DMS79 treated with DMSO at 0.1 percent for 48 hours (cell line): ENCODE measurements at places on chromosomes 6 and 20.

GRCh38 chr6:19712012-19712688 is 125.0 kb upstream of the ID4 start:
- DNase-seq: no peak

DNA sequence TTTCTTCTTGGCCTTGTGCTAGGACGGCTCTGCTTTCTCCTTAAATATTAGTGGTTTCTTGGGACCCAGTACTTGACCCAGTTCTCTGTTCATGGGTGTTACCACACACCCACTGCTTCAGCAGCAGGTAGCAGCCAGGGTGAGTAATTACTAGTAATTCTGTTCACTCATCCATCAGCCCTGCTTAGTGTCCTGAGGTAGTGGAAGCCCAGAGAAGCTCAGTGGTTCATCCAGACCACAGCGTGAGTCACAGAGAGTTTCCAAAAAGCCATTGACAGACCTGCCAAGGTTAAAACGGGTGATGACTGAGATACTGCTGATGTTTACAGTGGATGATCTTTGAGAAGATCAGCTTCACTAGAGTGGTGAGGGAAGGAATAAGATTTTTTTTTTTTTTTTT is 51.7 kb upstream of the HINT3 start:
- DNase-seq: no peak

GRCh38 chr6:108592371-108593337 is 31.9 kb downstream of the FOXO3 start:
- DNase-seq: peak; percentile 16

DNA sequence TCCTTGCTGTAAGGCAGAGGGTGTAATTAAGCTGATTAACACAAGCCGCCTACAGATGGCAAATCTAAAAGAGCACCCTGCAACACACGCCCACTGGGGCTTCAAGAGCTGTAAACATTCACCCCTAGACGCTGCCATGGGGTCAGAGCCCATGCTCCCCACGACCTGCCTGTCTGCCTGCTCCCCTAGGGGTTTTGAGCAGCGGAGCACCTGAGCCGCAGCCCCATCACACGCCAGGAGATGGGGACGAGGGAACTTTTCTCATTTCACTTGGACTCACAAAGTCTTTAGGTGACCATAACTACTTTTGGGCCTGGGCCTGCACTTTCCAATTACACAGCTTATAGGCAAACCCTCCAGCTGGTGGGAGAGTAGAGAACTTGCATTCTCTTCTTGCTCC is 99.0 kb upstream of the SOX4 start:
- no peak for DNase-seq

DNA sequence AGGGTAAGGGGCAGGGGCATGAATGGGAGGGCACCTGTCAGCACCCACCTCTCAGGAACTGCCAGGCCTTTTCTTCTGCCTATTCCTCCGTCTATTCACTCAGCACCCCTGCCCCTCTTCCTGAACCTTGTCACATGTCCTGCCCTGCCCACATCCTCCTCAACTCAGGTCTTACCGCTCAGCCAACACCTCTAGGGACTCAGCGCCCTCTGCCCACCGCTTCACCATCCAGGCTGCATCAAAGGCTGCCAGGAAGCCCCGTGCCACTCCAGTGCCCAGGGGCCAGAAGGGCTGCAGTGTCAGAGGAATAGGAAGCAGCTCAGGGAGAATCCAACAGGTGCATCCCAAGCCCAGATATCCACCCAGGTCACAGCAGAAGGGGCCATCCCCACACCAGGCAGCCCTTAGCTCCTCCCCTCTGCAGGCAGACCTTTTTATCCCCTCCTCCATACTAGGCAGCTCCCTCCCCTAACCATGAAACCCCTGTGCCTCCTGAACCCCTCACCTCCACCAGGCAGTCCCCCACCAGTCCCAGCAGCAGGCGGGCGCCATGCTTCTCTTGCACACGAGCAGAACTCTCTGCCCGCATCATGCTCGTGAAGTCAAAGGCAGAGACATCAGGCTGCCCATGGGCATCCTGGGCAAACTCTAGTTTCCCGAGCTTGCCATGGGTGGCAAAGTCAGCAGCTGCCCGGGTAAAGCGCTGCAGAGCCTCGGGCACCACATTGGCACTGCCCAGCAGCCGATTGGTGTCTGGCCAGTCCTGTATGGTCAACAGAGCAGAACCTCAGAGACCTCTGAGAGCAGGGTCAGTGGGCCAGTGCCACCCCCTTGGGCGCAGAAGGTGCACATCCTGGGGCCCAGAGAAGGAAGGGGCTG is 5.5 kb downstream of the MICAL1 start:
- no peak for DNase-seq

DNA sequence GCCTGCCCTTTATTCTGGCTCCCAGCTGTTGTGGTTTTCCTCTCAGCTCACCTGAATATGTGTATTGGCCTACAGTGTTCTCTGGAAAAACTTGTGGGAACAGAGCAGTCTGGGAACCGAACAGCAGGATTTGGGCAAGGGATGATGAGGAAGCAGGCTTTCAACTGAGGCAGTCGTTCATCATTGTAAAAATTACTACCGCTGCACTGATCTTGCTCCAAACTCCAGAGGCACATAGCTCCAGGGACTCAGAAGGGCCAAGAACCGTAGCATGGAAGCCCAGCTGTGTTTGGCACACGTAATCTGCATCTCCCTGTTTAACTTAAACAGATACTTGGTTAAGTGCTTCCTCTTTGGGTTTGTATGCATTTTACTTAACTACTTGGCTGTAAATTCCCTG is 48.3 kb upstream of the EEF1A1 start:
- DNase-seq: no peak

- peak; percentile 43 for DNase-seq
Measured at GRCh38 chr6:11496152-11497060, 41.1 kb upstream of the TMEM170B start.

- no peak for DNase-seq
Measured at GRCh38 chr6:67683960-67684359, 951.1 kb upstream of the ADGRB3 start.

DNA sequence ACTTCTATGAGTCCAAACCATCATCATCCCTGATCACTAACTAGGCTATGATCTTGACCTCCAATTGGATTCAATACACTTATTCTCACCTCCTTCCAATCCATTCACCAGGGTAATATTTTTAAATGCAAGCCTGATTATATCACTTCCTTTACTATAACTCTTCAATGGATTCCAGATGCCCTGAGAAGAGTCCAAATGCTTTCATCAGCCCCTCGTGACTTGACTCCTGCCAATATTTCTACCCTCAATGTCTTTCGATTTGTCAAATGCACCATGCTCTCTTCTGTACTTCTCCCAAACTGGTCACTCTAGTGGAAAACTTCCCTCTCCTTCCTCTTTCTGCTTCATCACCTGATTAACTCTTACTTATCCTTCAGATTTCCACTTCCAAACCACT is 70.8 kb downstream of the CD164 start:
- DNase-seq: no peak

DNA sequence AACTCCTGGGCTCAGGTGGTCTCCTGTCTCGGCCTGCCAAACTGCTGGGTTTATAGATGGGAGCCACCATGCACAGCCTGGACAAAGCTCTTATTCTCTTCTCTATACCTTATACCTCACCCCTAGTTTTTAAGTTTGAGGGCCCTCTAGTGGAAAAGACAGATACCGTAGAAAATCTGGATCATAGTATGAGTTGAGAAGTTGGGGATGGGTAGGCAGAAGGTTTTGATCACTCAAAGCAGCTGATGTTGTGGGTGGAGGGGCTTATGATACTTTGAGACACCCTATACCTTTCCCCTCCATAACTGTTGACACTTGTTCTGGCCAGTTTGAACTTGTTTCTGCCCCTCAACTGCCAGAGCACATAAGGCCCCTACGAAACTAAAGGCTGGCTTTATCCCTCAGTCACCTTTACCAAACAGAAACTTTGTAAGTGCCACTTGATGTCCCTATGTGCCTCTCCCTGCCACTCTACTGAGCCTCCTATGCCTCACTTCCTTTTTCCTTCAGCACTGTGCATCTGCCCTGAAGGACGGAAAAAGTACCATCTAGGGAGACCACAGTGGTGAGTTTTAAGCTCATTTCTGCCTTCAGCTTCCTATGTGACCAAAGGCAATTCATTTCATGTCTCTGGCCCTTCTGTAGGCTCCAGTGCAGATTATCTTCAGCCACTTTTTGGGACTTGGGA is 28.6 kb downstream of the RALY start:
- DNase-seq: peak; percentile 11

DNA sequence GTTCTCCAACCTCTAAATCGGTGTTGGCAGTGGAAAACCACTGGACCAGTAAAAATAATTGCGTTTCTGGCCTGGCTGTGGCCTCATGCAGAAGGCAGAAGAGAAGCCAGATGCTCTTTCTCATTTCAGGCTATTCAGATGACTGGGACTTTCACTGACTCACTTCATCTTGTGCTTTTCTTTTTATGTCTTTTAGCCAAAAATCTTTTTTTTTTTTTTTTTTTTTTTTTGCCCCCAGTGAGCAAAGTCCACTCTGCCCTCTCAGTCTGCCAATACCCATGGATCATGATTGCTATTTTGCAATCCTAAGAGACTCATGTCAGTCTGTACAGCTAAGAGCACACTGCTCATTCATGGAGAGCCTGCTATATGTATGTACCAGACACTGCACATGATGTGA is 962.5 kb downstream of the KIF16B start:
- DNase-seq: no peak

DNA sequence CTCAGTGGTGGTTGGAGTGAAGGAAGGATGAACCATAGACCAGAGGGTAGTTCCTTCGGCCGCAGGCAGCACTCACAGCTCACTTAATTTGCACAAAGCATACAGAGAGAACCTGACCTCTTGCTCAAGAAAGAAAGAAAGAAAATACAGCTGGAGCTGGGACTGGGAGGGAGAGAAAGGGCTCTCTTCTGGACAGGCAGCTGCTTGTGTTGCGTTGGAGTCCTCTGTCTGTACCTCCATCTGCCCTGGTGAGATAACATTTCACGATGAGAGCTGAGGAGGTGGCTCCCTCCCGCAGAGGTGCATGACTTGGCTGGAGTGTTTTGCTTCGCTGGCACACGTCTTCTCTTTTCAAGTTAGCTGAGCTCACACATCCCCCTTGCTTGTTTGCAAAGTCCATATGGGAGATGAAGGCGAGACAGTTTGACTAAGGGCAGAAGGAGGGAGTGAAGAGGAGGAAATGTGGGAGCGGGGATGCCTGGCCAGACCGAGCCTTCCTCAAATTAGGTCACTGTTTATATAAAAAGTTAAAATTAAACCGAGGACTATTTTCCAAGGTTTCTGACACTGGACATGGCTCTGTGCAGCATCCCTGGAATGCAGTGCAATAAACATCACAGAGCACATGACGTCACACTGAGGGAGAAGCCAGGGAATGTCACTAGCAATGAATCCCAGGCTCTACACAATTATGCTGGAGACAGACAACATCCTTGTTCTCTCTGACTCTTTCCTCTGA is 359.4 kb downstream of the CD83 start:
- DNase-seq: no peak

- DNase-seq: no peak
Measured at GRCh38 chr6:105194106-105194505, 14.3 kb upstream of the POPDC3 start.

DNA sequence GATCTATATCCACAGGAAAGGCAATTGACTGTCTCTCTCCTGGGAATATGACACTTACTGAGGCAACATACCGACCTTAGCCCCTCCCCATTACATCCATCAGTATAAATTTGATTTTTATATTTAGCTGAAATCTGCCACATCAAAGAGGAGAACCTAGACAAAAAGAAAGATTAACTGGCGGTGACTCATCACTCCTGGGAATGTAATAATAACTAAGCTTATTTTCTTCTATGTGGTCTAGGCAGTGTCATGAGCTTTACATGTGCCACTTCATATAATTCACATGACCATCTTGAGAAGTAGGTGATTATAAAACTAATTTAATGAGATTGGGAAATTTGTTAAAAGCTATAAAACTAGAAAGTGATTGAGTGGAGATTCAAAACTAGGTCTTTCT is 520.0 kb upstream of the HS3ST5 start:
- no peak for DNase-seq

- no peak for DNase-seq
Measured at GRCh38 chr6:7106752-7107577, 796 bp upstream of the RREB1 start.

DNA sequence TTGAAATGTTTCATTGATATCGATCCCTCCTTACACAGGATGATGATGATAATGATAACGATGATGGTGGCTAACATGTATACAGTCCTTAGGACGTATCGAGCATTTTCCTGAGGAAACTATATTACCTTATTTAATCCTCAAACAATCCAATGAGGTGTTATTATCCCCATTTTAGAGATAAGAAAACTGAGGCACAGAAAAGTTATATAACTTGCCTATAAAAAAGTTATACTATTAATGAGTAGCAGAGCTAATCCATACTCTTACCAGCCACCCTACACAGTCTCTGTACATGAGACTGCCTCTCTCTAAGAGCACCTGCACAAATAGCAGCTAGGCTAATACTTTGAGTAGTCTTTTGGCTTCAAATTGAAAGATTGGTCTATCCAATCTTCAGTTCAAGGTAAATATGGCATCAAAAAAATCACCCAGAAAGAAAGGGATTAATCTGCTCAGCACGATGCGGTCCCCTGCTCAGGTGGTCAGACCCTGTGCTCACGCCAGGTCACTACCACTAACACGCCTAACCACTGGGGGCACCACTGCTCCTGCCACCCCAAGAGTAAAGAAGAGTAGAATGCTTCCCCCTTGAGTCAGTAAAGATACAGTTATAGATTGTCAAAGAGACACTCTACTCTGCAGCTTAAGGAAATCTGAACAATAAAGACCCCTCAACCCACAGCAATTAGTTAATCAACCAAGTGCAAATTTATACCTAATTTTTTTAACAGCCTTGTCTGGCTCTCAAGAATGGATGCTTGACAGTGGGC is 15.0 kb downstream of the GABBR1 start:
- DNase-seq: no peak

- DNase-seq: no peak
Measured at GRCh38 chr6:36432151-36432671, 10.4 kb downstream of the PXT1 start.

- no peak for DNase-seq
Measured at GRCh38 chr6:73508776-73509175, 12.1 kb downstream of the EEF1A1 start.
